Activated T-helper 1 cell treated with Interleukin-2 at 50 U/mL for 16 hours (primary cell): ENCODE measurements at places on chromosomes 13 and 19.

- no peak for DNase-seq
Observed at GRCh38 chr13:68851026-68851425, 1256.6 kb upstream of the ATXN8OS start.

GRCh38 chr19:17275441-17276175 lies 6.1 kb upstream of the ANKLE1 start:
- DNase-seq, result no peak

- no peak for DNase-seq
Observed at GRCh38 chr13:50511877-50512341, 331.6 kb downstream of the DLEU7 start.

DNA sequence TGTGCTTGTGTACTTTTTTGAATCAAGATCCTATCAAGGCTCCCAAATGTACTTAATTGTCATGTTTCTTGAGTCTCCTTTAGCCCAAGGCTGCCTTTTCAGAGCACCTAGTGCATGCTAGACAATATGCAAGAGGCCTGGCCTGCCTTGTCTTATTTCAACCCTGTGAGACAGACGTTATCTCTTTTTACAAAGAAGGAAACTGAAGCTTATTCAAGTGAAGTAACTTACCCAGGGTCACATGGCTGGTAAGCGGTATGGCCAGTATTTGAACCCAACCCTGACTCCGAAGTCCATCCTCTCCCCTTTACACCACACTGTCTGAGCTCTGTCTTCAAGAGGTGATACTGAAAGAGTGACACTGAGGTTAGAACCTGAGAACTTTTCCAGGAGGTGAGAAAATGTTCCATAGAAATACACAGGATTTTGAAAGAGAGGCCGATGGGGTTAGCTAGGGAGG lies 505.1 kb downstream of the FOXO1 start:
- DNase-seq, result no peak

DNA sequence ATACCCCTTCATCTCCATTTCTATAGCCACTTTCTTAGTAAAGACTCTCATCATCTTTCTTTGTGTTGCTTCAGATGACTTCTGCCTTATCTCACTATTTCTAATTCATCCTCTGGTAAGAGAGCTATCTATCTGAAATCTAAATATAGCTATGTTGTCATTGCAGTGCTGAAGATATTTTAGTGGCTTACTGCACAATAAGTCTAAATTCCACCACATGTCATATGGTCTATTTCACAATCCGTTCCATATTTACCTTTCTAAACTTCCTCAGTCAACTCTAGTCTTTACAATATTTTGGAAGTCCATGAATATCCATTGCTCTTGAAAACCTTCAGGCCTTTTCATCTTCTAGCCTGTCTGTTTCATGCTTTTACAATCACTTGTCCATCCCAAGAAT lies 465.1 kb upstream of the SLC10A2 start:
- DNase-seq, result no peak

GRCh38 chr19:10566658-10567410 lies 1.0 kb upstream of the KRI1 start:
- peak; percentile 25 for DNase-seq

DNA sequence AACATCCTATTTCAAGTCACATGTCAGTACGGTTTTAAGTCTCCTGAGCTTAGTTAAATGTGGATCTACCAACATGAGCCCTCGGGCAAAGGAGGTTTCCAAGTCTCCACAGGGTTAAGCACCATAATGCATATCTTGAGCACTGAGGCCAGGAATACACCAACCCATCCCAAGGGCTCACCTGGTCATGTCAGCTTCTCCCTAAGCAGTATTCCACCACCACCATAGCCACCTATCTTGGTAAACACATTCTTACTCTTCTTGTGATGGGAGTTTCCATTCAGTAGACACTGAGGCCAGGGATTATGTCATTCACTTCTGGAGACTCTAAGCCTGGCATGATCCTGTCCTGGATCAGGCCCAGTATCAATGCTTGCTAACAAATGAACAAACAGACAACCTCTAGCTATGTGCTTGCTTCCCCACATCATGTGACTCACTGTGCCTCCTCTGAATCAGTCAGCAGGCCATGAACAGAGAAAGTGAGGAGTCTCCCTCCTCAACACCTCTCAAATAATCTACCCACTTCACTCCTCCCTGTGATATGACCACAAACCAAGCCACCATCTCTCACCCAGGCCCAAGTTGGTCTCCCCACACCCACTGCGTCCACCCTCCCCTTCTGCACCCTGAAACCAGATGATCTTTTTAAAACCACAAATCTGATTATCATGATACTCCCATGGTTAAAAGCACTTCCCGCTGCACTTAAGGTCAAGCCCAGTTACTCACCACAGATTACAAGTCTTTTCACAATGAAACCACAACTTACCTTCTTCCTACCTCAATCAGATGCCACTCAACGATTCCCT lies 5.8 kb downstream of the PEG3 start:
- DNase-seq, result no peak

GRCh38 chr19:13029893-13030292 lies 34.6 kb downstream of the NFIX start:
- no peak for DNase-seq

- DNase-seq, result no peak
Observed at GRCh38 chr13:91312324-91312723, 35.2 kb upstream of the MIR17HG start.
